T-cell (primary cell): ENCODE measurements at places on chromosomes 1 and 21. TPM values are rescaled to one million over a fixed set of nuclear protein-coding genes. Genes with fewer than 3 reads are reported as not detected.

GRCh38 chr21:39087238-39088030 lies 95.8 kb downstream of the PSMG1 start:
- H3K4me3 ChIP-seq = no peak overlapping the region
- no peaks in the 10 kb centered on the region for H3K4me1 ChIP-seq

DNA sequence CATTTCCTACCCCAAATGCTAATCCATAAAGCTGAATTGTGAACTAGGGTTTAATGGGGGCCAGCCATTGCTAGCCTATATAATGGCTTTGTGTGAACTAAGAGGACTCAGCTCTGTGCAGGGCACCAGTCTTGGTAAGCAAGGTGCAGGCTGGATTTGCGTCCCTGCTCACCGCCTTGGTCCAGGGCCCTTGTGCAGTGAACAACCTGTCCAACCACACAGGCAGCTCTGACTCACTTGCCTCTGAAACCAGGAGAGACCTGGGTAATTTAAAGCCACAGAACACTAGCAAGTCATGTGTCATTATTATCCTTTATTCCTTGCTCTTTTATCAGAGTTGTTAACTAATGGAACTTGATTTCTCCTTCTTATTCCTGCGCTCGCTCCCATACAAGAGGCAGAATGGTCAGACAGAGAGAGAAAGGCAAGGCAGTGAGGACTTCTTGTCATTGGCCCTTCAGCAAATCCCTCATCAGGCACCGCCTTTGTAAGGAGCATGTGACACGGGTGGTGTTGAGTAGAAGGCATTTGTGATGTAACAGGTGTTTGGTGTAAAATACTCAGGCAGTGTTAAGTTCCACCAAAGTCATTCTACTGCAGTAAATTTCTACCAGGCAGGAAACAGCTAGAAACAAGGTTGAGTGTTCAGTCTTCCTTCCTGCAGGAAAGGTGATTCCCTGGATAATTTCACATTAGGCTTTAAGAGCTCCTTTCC lies 67.3 kb upstream of the OLIG2 start:
- no peak overlapping the region for H3K27ac ChIP-seq
- no peak overlapping the region for H3K4me3 ChIP-seq
- H3K27me3 ChIP-seq = peaks cover 10% of the 10 kb centered on the region
- no peaks in the 10 kb centered on the region for H3K36me3 ChIP-seq

- no peak overlapping the region for H3K4me3 ChIP-seq
- H3K4me1 ChIP-seq = no peaks in the 10 kb centered on the region
- no peak for DNase-seq
- peaks cover 3% of the 10 kb centered on the region for H3K27me3 ChIP-seq
- H3K36me3 ChIP-seq = no peaks in the 10 kb centered on the region
- H3K27ac ChIP-seq = no peak overlapping the region
Observed at GRCh38 chr1:229570891-229571516, 12.5 kb upstream of the ABCB10 start.

DNA sequence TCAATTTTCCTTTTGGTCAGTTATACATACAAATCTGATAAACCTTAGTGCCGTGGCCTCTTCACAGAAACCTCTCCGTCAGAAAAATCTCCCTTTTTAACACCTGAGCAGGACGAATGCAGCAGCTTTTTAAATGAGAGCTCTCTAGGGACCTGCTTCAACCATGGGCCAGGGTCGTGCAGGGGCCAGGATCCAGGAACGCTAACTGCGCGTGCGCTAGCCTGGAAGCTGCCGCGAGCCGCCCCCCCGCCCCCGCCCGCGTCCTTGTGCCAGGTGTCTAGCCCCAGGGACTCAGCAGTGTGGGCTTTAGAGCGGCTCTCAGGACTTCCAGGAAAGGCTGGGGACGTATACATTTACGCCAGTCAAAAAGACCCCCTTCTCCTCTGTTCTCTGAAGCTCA lies 136.8 kb upstream of the FMN2 start:
- H3K4me1 ChIP-seq = no peaks in the 10 kb centered on the region
- no peak overlapping the region for H3K4me3 ChIP-seq
- H3K27me3 ChIP-seq = peaks cover 15% of the 10 kb centered on the region
- no peak for DNase-seq
- H3K36me3 ChIP-seq = no peaks in the 10 kb centered on the region

GRCh38 chr21:36115138-36115730 lies 19.6 kb upstream of the CBR3 start:
- H3K27me3 ChIP-seq = no peaks in the 10 kb centered on the region
- peaks cover 29% of the 10 kb centered on the region for H3K4me1 ChIP-seq
- H3K27ac ChIP-seq = peak overlapping the region; percentile 54
- no peak overlapping the region for H3K4me3 ChIP-seq

GRCh38 chr21:37378700-37379139 lies 12.1 kb downstream of the DYRK1A start:
- DNase-seq = no peak
- no peaks in the 10 kb centered on the region for H3K27me3 ChIP-seq
- H3K36me3 ChIP-seq = no peaks in the 10 kb centered on the region
- H3K4me3 ChIP-seq = no peak overlapping the region
- H3K27ac ChIP-seq = no peak overlapping the region
- peaks cover 52% of the 10 kb centered on the region for H3K4me1 ChIP-seq

DNA sequence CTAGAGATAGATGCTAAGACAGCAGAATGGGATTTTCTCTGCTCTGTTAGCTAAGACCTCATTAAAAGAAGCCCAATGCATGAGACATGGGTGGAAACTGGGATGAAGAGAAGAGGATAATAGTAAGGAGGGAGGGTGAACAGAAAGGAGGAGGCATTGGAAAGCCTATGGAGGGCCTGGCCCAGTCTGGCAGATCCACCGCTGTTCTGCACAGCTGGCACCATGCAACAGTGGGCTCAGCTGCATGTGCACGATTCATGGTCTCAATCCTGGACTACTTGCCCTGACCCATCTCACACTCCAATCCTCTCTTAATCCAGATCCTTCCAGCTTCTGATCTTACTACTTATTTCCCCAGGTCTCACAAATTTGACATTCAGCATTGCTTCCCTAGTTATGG lies 2.2 kb downstream of the PHC2 start:
- H3K27me3 ChIP-seq = peaks cover 3% of the 10 kb centered on the region
- no peak overlapping the region for H3K4me3 ChIP-seq
- H3K4me1 ChIP-seq = peaks cover 7% of the 10 kb centered on the region
- no peak overlapping the region for H3K27ac ChIP-seq

DNA sequence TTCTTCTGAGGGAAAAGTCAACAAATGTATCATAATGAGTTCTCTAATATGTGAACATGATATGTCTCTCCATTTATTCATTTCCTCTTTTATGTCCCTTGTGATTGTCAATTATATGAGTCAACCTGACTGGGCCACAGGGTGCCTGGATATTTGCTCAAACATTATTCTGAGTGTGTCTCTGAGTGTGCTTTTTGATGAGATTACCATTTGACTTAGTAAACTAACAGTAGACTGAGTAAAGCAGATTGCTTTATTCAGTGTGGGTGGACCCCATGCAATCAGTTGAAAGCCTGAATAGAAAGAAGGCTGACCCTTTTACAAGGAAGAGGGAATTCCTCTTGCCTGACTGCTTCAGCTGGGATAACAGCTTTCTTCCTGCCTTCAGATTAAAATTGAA lies 142.6 kb downstream of the SLC35F3 start:
- no peak overlapping the region for H3K27ac ChIP-seq
- no peak for DNase-seq
- H3K4me3 ChIP-seq = no peak overlapping the region
- no peaks in the 10 kb centered on the region for H3K27me3 ChIP-seq

- DNase-seq = no peak
- H3K4me3 ChIP-seq = no peak overlapping the region
- H3K36me3 ChIP-seq = no peaks in the 10 kb centered on the region
- H3K4me1 ChIP-seq = no peaks in the 10 kb centered on the region
Observed at GRCh38 chr1:107344268-107344760, 203.5 kb downstream of the NTNG1 start.

The PRMT2 gene
- 241 TPM for total RNA-seq

The VAMP4 gene
- 19.3 TPM for total RNA-seq

The PLA2G2F gene
- not detected for total RNA-seq

The UBL4B gene
- total RNA-seq = not detected
